ENCODE measurements at places on chromosomes 2 and 18.

DNA sequence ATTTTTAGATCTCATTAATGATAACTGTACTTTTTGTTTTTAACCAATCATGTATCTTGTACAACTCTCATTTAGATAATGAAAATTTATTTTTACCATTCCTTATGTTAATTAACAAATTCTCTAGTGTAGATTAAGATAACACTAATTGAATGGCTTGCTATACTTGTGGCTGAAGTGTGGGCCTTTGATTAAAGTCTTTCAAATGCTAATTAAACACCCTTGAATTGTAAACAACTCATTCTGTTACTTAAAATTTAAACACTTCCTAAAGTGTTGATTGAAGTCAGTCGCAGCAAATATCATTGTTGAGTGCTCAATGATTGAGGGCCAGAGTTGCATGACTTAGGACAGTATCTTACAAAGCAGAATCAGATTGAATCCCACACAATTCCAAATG lies 109.8 kb upstream of the GULP1 start:
- DNase-seq: no peak

GRCh38 chr2:112251271-112251670 lies 3.6 kb downstream of the ZC3H8 start:
- no peak for DNase-seq

GRCh38 chr2:113076954-113077669 lies 9.3 kb downstream of the IL1F10 start:
- DNase-seq: no peak

DNA sequence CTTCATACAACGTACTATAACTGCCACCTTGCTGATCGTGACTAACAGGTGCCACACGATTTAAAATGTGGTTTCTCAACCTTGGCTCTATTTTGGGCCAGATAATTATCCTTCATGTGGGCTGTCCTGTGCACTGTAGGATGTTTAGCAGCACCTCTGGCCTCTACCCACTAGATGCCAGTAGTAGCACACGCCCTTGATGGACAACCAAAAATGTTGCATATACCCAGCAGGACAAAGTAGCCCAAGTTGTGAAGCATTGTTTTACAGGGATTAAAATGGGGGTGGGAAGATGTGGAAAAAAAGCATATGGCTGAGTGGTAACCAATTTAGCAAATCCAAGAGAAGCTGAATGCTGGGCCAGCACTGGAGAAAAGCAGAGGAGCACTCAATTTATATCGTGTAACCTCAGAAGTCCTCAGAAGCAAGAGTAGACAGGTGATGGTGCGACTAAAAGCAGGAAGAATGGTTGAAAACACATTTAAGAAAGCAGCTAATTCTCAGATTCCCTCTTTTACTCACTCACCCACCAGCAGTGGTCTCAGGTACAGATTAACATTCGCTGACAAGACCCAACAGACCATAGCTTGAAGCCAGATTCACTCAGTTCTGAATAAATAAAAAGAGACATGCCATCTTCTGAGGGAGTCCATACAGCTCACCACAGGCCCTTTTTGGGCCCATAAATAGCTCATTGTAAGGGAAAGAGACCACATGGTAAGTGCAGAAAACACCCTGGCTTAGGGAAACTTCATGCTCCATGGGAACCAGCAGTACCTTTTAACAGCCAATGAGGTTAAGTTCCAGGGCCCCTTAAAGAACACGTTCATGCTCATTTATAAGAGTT lies 50.6 kb downstream of the RAPH1 start:
- peak; percentile 18 for DNase-seq

DNA sequence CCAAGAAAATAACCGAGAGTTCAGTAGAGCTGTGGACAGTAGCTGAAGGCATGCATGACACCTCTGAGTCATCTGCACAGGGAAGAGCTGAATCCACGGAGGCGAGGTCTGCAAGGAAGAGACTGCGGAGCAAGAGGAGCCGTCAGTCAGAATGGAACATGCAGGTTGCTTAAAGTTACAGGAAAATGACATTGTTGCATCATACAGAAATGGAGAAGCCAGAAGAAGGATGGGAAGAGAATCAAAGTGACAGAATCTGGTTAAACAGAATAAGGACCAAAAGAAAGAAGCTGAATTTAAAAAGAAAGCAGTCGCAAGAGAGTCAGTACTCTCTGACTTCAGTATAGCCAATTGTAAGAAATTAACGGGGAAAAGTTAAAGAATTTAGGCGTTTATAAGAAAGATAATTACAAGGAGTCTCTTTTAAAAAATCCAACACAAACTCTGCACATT lies 533.8 kb downstream of the ADCYAP1 start:
- DNase-seq: no peak

GRCh38 chr18:73232933-73233332 lies 365.1 kb upstream of the NETO1 start:
- no peak for DNase-seq

GRCh38 chr2:7906431-7906830 lies 775.4 kb upstream of the ID2 start:
- no peak for DNase-seq

GRCh38 chr2:191462370-191462769 lies 215.6 kb upstream of the NABP1 start:
- no peak for DNase-seq

DNA sequence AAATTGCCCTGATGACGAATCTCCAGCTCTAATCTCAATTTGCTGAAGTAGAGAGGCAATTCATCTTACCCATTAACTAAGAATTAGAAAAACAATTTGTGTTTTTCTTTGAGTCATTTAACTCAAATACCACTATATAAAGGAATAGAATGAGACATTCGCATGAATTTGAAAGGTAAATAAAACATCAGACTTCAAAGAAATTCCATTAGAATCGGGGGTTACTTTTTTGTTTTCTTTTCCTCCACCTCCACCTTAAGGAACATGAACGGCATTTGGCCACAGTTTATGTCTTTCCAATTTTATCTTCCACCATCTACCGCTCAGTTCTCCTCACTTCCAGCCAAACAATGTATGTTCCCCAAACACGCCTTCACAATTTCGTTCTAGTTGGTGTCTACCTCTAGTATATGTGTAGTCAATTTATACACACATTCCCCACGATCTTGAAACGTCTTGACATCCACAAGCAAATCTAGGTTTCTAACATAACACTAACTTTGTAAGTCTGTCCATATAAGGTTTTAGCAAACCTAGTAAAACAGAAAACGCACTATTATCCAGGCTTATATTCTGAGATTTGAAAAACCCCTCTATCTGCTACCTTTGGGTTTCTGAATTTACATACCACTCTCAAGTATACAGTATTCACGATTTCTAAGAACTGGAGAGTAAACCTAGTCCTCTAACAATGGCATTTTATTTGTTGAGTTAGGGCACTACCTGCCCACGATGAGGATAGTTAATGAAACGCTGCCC lies 1.2 kb upstream of the SMCHD1 start:
- no peak for DNase-seq

DNA sequence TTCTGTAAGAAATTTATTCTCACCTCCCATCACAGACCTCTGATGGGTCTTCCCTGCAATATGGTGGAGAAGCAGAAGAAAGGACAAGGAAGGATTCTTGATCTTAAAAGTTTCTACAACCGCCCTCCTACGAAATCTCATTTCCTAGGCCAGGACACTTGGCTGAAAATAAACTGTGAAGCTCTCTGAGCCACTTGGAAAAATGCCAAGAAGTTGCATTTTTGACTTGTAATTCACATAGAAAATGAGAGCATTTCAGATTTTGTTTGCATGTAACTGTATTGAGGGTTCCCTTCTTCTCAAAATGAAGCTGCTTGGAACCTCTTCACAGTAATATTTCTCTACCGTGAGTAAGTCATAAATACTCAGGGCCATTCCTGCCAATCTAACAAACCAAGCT lies 458.3 kb upstream of the SLC14A2 start:
- no peak for DNase-seq

- DNase-seq: no peak
Observed at GRCh38 chr2:172011812-172012575, 12.2 kb downstream of the METAP1D start.

DNA sequence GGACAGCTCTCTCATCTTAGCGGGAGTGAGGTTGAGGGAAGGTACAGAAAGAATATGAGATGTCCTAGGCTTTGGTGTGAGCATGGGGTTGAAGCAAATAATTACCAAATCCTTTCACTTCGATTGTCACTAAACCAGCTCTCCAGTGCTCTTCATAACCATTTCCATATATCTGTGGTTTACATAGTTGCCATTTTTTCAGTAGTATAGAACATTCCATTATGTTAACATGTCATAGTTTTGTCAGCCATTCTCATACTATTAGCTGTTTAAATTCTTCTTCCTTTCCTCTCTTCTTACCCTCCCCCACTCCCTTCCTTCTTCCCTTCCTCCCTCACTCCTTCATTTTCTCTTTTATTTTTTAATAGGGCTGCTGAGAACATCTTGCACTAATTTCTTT lies 205.9 kb downstream of the BABAM2 start:
- no peak for DNase-seq

GRCh38 chr18:24127735-24128134 lies 11.1 kb upstream of the CABYR start:
- no peak for DNase-seq

DNA sequence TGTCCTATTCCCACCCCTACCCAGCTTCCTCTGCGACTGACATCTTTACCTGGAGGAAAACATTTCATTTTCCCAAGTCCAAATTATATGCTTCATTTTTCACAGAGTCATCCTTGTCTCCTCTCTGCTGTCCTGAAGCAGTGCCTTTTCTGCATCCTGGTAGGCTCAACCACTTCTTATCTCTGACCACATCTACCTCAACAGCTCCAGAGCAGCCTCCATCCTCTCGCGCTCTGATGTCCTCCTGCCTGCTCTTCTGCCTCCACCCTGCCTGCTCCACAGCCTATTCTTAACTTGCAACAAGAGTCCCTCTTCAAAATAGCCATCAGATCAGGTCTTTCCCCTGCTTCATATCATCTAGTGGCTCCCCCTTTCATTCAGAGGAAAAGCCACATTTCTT lies 457.1 kb downstream of the PARD3B start:
- no peak for DNase-seq

DNA sequence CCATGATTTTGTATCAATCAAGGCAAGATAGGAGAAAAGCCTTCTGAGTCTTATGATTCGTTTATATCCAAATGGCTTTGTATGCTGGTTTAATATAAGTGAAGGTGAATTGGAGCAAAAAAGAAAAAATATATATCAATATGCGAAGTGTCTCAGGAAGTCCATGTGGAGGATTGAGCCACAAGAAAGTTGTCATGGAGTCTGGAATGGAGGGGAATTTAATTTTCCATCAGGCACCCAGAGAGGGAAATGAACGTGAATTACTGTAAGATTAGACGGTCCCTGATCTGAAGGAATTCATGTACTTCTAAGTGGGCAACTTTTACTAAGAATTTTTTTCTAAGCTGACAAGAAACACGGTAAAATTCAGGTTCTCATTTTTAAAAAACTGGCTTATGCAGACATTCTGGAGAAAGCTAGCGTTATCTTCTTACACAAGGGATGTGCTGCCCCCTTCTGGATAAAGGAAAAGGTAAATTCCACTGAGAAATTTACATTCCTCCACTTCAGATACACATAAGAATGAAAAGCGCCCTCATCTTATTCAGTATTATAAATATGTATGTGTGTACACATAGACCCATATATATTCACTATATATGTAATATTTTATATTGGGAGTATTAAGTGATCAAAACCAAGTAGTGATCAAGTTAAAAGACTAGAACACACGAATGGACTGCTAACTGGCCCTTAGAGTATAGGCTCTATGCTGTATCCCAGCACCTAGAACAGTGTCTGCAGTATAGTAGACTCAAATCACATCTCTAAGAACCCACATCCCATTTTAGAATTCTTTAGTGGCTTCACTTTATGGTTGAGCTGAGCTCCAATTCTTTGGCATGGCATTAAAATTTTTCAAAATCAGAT lies 289.0 kb upstream of the TFPI start:
- no peak for DNase-seq

- no peak for DNase-seq
Observed at GRCh38 chr2:207390302-207391095, 139.3 kb upstream of the CREB1 start.

GRCh38 chr2:52022006-52022405 lies 990.1 kb upstream of the NRXN1 start:
- no peak for DNase-seq

DNA sequence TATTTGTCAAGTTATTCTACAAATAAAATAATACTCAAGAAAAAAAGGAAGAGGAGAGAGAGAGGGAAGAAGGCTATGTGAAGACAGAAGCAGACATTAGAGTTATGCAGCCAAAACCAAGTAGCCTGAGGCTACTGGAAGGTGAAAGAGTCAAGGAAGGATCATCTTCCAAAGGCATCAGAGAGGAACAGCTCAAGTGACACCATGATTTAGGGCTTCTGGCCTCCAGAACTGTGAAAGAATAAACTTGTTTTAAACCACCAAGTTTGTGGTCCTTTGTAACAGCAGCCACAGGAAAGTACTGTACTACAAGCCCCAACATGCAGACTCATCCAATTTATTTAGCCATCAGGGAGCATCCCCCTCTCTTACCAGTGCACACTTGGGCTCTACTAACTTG lies 788.5 kb upstream of the LRRTM1 start:
- DNase-seq: no peak

- no peak for DNase-seq
Observed at GRCh38 chr2:100470898-100471514, 724 bp downstream of the NMS start.

DNA sequence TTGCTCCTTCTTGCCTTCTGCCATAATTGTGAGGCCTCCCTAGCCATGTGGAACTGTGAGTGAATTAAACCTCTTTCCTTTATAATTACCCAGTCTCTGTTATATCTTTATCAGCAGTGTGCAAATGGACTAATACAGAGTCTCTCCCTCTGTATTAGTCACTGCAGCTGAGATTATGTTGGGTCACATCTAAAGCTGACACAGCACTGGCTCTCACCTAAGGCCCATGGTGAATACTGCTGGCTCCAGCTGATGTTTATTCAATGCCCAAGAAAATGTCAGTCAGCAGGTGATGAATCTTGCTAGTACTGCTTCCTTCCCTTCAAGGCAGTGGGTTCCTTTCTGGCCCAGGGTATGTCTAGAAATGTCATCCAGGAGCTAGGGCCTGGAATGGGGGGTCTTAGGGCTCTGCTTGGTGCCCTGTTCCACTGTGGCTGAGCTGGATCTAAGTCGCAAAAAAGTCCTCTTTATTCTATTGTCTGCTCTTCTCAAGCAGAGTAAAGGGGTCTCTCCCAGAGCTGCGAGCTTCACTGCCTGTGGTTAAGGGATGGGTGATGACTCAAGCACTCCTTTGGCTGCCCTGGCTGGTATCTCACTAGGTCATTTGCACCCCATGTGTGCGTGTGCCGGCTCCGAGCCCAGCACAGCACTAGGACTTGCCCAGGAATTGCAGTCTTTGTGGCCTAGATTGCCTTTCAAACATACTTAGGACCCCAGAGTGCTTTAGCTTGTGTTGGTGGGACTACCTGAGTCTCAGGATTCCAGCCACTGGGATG lies 29.9 kb downstream of the PPP1R1C start:
- DNase-seq: no peak
